Ureter (tissue), 1 donor: ENCODE measurements at places on chromosomes 2 and 18. TPM values are rescaled to one million over a fixed set of nuclear protein-coding genes. Genes with fewer than 3 reads are reported as not detected.

DNA sequence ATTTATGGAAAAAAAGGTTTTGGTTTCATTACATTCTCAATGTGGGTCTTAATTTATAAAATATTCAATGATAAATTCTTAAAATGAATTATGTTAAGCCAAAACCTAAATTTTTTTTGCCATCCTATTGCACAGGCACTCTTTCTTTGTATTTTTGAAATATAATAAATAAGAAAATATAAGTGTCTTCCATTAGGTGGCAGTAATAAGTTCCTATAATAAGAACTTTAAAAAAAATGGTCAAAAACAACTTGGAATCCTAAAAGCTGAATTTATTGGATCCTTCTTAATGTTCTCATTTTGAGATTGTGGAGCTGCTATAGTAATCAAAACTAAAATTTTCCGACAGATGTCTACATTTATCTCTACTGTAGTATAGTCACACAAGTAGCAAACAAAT lies 5.7 kb downstream of the CALCRL start:
- DNase-seq: no peak

- no peak for DNase-seq
Measured at GRCh38 chr2:22377268-22377667, 1007.7 kb upstream of the KLHL29 start.

- no peak for DNase-seq
Measured at GRCh38 chr2:236124182-236124893, 43.8 kb downstream of the GBX2 start.

GRCh38 chr2:20670315-20671035 lies 3.5 kb downstream of the GDF7 start:
- no peak for DNase-seq

GRCh38 chr18:37900326-37900725 lies 334.7 kb upstream of the CELF4 start:
- no peak for DNase-seq

DNA sequence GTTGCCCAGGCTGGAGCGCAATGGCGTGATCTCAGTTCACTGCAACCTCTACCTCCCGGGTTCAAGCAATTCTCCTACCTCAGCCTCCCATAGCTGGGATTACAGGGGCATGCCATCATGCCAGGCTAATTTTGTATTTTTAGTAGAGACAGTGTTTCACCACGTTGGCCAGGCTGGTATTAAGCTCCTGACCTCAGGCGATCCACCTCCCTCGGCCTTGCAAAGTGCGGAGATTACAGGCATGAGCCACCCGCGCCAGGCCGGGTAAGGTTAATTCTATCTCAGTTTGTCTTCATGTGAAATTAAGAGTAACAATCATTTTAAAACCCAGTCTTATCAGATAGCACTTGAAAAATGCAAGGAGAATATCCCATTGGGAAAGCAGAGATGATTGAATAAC lies 1681.7 kb upstream of the DDX18 start:
- DNase-seq: no peak

The STAT1 gene
- total RNA-seq: 84.1 TPM

DNA sequence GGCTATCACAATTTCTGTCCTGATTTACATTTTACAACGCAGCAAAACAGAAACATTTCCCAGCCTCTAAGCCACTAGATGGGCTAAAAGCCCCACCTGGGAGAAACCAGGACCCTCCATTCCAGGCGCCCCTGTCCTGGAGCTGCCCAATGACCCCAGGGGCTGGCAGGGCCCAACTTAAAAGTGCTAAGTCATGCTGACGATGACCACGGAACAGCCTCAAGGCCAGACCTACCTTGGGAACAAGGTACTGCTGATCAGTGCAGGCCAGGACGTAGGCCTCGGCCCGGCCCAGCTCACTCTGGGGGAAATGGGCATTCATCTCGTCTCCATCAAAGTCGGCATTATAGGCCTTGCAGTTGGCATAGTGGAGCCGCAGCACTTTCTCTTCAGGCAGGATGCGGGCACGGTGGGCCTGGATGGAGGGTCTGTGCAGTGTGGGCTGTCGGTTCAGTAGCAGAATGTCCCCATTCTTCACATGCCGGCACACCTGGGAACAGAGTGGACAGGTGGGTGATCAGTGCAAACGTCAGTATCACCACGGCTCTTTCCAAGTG lies 35.8 kb downstream of the POLR1A start:
- DNase-seq: no peak

GRCh38 chr2:179661986-179662385 lies 199.4 kb downstream of the ZNF385B start:
- no peak for DNase-seq

GRCh38 chr2:173968551-173968950 lies 3.4 kb upstream of the SP3 start:
- DNase-seq: no peak

DNA sequence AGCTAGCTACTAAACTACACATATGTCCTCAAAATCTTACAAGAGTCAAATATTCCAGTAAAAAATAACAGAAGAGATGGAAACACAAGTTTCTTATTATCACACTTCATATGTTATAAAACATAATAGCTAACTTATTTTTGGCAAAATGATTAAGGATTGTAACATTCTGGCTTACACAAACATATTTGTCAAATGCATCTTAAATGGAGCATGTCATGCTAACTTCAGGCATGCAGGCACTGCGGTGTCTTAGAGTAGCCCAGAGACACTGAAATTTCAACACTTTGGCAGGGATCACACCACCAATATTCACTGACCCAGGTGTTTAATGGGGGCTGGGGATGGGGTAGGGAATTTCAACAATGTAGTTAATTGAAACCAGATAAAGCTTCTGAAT lies 51.6 kb downstream of the LDAH start:
- no peak for DNase-seq

DNA sequence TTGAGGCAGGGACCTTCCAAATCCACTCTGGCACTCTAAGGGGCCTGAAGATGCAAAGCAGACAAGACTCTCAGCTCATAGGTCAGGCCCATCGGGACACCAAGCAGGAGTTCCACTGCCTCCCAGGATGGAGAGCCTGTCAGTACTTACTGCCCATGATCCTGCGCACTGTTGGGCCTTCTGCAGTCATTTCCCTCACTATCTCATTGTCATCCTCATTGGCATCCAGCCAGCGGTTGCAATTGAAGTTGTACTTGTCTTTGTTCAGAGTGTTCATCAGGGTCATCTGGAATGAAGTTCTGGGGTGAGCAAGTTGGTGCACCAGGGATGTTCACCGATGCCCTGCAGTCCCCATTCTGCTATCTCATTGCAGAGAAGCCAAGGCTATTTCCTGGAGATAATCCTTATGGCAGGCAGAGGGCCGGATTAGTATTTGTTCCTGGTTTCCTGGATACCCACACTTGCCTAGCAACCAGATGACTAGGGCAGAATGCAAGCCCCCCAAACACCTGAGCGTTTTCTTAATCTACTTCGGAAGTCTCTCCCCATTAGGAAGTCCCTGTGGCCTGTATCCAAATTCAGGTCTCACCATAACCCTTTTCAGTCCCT lies 65.1 kb downstream of the LOXHD1 start:
- DNase-seq: no peak

DNA sequence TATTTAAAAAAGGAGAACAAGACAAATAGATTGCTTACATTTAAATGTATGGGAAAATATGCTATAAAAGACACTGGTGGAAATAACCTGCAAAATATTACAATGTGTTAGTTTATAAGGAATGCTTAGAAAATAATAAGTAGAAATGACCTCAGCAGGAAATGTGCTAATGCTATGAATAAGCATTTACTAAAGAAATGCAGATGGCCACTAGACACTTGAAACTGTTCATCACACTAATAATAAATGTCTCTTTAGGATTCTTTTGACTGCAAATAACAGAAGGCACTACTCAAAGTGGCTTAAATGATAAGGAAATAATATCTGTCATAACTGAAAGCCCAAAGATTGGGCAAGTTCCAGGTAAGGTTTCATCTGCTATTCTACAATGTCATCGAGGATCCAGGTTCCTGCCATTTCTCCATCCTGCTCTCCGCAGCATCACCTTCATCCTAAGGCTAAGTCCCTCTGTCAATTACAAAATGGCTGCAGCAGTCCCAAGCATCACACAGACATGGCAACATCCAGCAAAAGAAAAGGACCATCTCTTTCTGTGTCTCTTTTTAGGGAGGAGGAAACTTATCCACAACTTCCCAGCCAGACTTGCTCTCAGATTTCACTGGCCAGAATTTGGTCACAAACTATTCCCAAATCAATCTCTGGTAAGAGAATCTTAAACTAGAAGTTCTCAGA lies 21.9 kb downstream of the METTL8 start:
- no peak for DNase-seq

The C1QL2 gene
- not detected for total RNA-seq

The PDE1A gene
- 9.7 TPM for total RNA-seq

DNA sequence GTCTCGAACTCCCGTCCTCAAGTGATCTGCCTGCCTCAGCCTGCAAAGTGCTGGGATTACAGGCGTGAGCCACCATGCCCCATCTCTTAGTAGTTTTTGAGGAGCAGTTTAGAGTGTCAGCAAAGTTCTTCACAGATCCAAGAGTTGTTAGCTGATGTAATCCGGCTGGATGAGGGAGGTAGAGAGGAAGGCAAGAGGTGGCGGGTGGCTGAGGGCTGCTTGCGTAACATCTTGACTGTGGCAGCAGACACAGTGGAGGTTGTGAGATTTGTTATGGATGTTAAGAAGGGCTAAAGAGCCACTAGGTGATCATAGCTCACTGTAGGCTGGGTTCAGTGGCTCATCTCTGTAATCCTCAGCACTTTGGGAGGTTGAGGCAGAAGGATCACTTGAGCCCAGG lies 19.5 kb upstream of the FAM136A start:
- DNase-seq: no peak

The TEKT4 gene
- total RNA-seq: not detected

The AGXT gene
- 0.31 TPM for total RNA-seq

The CCDC150 gene
- total RNA-seq: 1.4 TPM

DNA sequence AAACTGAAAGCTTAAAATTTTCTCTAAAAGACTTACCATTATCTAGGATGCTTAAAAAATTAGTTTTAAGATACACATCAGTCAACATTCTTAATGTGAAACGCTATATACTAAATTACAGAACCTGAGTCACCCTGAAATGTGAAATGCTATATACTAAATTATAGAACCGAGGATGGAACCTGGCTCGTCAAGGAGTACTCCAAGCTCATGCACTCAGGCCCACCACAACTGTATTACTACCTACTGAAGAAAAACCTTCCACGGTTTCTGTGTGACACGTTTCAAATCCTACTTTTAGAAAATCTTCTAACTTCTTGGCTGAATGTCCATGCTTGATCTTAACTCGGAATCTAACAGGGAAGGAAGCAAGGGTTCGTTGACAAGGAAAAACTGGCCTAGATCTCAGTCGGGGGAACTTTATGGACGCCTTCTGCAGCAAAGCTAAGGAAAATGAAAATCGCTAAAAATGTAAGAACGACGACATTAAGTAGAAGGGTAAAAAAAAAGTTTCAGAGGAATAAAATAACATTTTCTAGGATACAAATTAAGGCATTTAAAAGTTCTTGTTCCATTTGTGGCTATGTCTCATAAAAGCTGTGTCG lies 1.4 kb downstream of the PRKD3 start:
- DNase-seq: no peak

DNA sequence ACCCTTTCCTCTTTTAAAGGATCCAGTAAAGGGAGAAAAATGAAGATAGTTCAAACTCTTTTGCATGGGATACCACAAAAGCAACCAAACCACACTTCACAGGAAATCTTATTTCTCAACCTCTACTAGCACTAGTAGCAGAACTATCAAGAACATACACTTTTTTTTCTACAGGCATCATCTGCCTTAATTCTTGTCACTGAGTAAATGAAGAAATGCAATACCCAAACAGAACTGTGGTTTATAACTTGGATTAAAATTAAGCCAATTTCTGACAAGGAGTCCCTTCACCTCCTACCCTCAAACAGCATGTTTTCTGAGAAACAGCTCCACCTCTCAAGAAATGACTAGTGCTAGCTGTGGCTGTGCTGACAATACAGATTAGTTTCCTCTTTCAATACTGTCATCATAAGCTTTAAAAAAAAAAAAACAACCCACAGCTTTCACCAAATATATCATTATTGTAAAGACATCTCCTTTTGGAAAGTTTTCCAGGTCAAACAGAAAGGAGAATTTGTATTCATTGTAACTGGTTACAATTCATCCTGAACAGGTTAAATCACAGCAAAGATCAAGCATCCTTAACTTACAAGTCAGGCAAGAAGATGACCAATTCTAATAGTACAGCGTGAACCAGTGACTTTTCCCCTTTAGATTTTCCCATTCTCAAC lies 44.4 kb downstream of the PTPN2 start:
- no peak for DNase-seq

The CRYBA2 gene
- not detected for total RNA-seq

The PFN4 gene
- total RNA-seq: 1.2 TPM

DNA sequence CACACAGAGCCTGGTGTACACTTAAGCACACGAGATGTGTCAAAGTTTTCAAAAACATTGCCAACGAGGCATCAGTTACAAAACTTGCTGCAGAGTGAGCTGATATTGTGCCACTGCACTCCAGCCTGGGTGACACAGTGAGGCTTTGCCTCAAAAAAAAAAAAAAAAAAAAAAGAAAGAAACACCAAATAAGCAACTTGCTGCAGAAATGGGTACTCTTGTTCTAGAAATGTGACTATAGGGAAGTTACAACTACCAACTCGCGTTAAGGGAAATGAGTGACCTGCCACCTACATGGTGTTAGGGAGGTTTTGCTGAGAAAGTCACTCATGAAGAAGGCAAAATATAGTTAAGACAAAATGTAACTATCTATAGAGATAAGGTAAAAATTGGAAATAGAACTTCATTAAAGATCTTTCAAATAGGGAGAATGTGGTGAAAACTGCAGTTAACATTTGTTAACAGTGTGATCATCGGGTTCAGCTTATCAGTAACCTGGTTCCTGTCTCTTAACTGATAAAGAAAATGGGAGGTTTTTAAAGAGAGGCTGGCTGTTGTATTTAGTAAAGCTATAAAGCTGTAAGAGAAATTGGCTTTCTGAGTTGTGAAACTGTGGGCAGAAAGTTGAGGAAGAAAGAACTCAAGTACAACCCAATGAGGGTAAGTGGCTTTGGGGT lies at the start of gene IL1RL1:
Gene IL1RL1, plus strand, starts transcription at position 600 of the 677 bp plus-strand sequence. CDS start 26,702 bp downstream, outside the sequence.
- DNase-seq: no peak

The DDX1 gene
- total RNA-seq: 98.2 TPM

DNA sequence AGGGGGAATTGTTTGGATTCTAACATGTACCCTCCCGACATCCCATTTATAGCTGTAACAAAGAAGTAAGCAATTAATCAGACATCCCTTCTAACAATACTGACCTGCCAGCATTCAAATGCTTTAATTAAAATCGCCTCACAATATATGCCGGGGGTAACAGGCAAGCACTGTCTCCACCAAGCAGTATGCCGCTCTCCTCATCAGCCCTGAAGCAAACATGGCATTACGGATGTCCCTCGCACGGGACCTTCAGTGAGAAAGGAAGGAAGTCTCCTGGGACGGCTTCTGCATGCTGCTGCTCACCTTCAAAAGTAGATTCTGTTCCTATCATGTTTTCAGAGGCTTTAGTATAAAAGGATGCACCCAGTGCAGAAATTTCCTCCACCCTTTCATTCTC lies 292.7 kb upstream of the POU3F3 start:
- DNase-seq: no peak
